ENCODE measurements at places on chromosomes 11 and 22.

DNA sequence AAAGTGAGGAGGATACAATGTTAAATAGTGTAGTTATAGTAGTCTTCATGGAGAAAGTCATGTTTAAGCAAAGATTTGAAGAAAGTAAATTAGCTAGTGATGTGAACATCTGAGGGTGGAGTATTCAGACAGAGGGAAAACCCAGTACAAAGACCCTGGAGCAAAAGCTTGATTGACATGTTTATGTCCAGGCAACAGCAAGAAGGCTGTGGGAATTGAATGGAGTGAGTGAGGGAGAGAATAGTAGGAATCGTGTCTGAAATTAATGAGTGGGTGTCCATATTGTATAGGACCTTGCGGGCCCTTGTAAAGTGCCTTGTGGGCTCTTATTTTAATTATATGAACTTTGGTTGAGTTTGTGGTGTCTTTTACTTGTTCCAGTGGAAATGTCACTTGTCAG is 424.1 kb upstream of the KIRREL3 start:
- no peak for DNase-seq

DNA sequence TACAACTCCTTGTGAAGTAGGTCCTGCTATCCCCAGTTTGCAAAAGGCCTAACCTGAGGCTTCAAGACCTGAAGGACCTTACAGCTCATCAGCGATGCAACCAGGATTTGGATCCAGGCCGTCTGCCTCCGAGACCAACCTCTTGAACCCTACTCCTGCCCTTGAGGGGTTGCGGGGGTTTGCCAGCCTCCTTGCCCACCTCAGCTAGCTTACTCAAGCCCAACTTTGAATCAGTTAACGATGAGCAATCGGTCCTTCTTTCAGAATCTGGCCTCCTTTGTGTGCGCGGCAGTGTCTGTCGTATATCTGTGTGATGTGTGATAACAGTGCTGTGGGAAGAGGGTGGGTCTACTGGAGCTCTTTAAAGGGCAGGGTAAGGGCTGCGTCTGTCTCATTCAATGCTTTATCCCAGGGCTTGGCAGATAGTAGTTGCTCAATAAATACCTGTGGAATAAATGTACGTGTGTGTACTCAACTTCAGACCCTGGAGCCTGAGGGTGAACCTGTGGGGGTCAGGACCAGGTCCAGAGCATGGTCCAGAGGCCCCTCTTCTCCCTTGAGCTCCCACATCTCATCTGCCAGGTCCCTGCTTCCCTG is 3.2 kb downstream of the CHRM1 start:
- DNase-seq, result no peak

- DNase-seq, result no peak
These were observed 37.8 kb upstream of the GRAMD4 start for GRCh38 chr22:46582281-46582933.

DNA sequence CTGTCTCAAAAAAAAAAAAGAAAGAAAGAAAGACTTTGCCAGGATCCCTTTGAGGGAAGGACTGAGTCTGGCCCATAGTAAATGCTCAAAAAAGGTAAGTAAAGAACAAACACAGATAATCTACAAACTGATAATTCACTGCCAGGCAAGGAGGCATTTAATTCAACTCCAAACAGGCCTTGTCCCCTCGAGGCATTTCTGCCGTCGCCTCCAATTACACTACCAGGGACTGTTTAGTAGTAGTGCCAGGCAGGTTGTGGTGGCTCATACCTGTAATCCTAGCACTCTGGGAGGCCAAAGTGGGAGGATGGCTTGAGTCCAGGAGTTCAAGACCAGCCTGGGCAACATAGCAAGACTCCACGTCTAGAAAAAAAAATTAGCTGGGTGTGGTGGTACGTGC is 43.7 kb downstream of the PC start:
- no peak for DNase-seq

- DNase-seq, result no peak
These were observed 189.3 kb downstream of the MIAT start for GRCh38 chr22:26846645-26847044.

DNA sequence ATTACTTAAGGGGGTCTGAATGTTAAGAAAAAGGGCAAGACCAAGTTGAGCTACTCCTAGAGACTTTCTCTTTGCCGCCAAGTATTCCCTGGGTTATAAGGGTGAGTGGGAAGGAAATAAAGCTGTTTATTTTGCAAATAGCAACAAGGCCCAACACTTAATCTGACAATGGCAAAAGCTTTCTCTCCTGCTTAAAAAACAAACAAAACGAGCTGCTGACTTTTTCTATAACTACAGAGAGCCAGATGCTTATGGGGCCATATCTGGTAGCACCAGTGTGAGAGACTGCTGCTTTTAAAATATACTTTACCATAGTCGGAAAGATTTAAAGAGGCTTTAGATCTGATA is 2.3 kb upstream of the KDM2A start:
- no peak for DNase-seq

GRCh38 chr11:72751116-72752087 is 806 bp downstream of the ARAP1 start:
- no peak for DNase-seq

- no peak for DNase-seq
These were observed 70.9 kb upstream of the ARFGAP3 start for GRCh38 chr22:42927966-42928365.

- DNase-seq, result no peak
These were observed at the start of gene XKR3 for GRCh38 chr22:16824716-16825687. TSS of gene XKR3 (minus strand) at chr22:16825411. CDS start at chr22:16808073, 17,338 bp downstream.

DNA sequence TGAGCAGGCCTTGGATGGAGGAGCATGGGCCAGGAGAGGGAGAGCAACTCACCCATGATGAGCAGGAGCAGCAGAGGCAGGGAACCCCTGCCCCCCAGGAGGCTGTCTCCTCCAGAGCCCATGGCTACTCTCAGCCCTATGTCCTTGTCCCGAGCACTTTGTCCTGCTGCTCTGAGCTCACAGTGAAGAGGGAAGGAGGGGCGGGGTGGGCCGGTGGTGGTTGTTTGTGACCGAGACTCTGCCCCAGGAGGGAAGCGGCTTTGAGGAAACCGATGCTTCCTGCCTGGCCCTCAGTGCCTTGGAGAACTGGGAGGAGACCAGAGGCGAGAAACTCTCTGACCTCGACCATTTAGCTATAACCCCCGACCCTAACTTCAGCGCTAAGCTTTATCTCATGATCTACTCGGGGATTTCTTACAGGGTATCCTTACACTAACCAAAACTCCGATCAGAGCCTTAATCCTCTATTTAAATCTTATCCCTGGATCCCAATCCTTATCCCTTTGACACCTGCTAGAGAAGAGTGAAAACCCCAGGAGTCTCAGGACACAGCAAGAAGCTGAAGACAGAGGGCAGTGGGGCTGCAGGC is at the start of gene ROBO4:
TSS of gene ROBO4 (minus strand) at position 192 of the 589 bp plus-strand sequence. CDS start at position 122, 70 bp downstream.
- DNase-seq, result no peak

- no peak for DNase-seq
These were observed 7.0 kb upstream of the MPPED1 start for GRCh38 chr22:43404673-43405385.

DNA sequence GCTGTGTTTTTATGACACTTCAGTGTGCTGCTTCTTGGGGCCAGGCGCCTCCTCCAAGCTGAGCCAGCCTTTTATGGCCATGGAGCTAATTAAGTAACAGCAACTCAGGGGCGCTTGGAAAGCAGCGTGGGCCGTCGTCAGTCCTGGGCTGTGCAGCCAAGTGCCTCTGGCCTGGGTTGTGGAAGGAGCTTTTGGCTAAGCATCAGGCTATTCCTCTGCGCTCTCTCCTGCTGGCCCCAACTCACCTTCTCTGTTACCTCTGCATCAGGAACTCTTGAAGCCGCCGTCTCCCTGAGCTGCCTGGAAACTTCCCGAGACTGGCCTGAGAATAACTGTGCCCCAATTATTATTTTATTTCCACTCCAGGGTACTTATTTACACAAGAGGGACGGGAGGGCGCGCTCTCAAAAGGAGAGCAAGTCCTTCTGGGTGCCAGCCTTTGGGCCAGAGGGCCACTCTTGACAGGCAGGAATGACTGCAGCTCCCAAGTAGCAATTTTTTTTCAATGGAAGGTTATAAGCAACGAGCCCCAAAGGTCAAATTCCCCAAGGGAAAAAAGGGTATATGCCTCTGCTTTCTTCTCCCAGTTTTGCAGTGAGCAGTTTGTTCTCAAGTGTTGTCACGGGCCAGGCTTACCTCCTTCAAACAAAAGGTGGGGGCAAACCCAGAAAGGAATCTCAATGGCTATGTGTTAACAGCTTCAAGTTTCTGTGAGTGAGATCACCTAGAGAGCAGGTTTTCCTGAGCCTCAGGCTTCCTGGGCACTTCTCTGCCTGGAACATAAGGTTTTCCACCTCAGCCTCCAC is 38.5 kb upstream of the NAV2 start:
- DNase-seq, result no peak

DNA sequence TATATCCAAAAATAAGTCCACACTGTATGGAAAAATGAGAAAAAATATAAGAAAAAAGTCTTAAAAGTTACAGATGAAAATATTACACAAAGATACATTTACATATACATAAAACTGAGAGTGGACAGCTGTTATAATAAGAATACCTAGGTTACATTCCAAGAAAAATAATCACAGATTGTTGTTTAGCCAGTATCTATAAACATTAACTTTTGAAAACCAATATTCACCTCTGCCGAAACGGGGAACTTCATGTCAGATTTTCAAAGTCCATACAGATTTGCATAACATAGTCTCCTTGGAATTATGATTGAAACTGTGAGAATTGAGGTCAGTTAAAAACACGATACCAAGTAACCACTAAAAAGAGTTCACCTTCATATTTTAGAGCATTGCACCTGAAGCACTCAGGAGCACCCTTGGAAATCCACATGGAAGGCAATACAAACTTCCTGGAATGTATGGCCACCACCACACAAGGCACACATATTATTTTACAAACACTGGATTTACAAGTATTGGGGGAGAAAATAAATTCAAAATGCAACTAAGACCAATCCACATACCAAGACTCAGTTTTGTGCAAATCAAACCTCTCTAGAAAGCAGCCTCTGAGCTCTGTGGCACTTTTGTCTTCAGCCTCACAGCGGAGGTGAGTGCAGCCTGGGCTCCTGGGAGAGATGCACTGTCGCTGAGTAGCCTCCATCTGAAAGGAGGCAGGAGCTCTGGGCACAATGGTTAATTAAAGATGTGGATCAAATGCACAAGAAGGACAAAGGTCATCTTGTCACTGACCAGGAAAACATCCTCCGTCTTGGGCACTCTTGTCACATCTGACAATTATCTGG is 34.4 kb downstream of the ZNF195 start:
- no peak for DNase-seq

DNA sequence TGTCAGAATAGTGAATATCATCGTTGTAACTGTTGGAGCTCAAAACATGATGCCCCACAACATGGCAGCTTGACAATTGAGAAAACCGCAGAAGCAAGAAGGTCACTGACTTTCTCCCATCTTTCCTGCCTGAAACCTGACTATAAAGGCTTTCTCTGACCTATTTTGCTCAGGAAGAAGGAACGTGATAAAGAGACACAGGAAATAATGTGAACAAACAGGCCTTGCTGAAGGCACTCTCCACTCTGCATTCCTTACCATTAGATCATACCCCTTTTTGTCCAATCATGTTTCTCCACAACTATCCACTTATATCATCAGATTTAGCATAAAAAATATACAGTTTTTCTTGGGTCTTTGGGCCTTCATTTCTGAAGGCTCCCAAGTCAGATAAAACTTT is 916.8 kb downstream of the METTL15 start:
- no peak for DNase-seq

- DNase-seq, result no peak
These were observed 13.9 kb downstream of the SNX19 start for GRCh38 chr11:130902380-130902779.

DNA sequence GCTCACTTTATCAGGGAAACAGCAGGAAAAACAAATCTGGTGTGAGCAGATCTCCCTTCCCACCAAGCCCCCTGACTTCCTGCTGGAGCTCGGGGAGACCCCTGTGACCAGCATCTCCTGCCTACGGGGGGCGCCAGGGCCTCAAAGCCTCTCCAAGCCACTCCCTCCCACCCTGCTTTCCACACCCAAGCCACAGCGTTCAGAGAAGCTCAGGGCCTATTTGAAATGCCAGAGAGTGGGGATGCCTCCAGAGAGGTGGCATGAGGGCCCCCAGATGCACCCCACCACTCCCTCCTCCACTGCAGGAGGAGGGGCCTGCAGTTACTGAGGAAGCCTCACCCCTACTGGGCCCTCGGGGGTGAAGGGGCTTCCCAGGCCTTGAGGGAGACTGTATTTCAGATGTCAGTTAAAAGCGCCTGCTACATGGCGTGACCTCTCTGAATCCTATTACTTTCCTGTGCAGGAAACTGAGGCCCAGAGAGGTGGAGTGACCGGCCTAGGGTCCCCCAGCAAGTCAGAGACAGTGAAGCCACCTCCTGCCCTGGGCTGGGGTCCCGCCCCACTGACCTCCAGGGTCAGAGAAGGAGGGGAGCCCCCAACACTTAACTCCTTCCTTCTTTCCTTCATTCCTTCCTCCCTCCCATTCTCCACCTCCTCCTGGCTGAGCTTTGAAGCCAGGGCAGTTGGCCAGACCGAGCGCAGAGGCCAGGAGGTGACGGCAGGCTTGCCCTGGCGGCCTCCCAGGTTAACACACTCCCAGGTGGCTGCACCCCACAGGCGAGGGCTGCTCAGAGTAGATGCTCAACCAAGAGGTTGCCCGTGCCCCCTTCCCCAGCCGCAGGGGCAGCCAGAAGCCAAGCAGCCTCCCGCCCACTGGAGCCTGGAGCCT is 6.0 kb upstream of the CDKN1C start:
- no peak for DNase-seq

DNA sequence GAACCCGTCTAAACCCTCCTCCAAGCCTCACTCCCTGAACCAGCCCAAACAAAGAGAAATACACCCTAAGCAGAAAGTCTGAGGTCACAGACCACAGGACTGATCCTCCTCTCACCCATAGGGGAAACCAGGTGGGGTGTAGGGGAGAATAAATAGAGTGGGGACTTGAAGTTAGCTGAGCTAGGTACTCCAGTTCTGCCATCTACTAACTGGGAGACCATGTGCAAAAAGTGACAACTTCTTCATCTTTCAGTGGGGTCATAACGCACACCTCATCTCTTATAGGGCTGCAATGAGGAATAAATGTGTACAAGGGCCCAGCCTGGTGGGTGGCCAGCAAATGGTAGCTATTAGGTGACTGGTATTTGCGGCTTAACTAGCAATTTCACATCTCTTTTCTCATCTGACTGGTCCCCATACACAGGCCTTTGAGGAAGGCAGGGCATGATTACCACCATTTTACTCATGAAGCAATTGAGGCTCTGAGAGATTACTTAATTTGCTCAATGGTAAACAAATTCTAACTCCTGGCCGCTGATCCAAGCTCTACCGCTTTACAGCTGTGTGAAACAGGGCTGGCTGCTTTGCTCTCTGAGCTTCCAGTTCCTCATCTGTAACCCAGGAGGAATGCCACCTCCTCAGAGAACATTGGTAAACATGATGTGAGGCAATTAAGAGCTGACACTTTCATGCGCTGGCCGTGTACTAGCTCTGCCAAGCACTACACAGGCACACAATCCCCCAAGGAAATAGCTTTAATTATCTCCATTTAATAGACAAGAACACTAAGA is 16.6 kb downstream of the TBC1D10A start:
- DNase-seq, result no peak

DNA sequence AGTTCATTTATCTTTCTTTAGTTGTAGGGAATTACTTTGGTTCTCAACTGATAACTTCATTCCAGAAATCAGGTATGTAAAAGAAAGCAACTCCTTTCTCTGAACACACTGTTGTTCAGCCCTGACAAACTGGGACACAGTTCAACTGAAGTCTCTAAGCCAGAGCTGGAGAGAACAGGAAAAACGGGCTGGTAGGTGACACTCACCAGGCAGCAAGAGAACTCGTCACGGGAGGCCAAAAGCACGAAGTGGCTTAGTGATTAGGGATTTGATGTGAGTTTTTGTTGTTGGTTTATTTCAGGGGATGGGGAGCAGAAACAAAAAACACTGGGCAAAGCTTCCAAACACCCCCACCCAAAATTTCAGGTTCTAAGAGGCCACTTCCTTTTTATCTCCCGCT is 54.1 kb downstream of the MYH9 start:
- DNase-seq, result no peak

GRCh38 chr11:120657306-120658070 is 145.9 kb downstream of the GRIK4 start:
- no peak for DNase-seq

All from HCT116 (cell line).